Stimulated activated CD4-positive, alpha-beta T cell treated with anti-CD3 and anti-CD28 coated beads, Interleukin-4, amount 100 ng/mL, for 24 hours (primary cell): ENCODE measurements at places on chromosomes 6 and 20.

DNA sequence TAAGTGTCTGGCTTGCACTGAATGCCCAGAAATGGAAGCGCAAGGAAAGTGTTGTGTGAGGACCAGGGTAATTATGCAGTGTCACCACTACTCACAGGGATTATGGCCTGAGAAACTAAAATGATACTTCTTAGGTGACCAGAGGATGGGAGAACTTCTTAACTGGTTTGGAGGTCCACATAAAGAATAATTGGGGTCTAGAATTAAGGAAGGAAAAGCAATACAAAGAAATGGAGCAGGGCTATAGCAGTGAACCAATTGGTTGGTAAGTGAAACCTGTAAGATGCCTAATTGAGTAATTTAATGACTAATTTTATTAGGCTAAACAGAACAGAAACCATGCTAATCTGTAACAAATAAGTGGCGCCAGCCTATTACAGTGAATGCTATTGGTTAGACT, 5.3 kb downstream of the TSPYL4 start:
- DNase-seq = no peak

GRCh38 chr6:2124260-2124709, 121.1 kb downstream of the GMDS start:
- no peak for DNase-seq

DNA sequence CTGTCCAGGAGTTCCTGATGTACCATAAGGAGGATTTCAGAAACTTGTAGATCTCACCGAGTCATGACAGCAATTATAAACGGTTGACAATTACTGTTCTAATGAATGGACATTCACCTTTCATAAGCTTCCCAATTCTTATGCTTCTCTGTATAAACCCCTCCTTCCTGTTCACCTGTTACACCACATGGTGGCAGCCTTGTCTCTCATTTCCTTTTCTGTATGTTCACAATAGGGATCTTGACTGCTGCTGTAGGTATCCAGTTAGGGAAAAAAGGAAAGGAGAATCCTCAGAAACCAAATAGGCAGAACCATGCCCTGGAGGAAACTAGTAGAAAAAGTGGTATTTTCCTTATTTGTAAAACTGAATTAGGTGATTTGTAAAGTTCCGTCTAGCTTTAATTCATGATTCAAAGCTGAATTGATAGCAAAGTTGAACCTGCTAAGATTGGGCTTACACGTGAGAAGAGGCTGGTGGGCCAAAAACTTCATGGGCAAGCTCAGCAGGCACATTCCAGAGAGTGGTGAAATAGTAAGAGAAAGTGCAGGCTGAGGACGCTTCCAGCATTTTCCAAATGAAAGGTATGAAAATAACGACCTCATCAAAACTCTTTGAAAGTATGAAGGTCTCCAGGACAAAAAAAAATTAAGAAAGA, 29.0 kb upstream of the TBPL1 start:
- peak; percentile 68 for DNase-seq

GRCh38 chr20:38114353-38114791, 50.7 kb downstream of the TGM2 start:
- no peak for DNase-seq

- no peak for DNase-seq
Measured at GRCh38 chr6:139271056-139271455, 20.7 kb downstream of the TXLNB start.

GRCh38 chr20:38551056-38551626, 29.9 kb upstream of the ADIG start:
- DNase-seq = no peak

- no peak for DNase-seq
Measured at GRCh38 chr6:2750832-2751231, at the start of gene MYLK4. MYLK4 (minus strand) TSS chr6:2750922; CDS start chr6:2749294, 1,628 bp downstream.

DNA sequence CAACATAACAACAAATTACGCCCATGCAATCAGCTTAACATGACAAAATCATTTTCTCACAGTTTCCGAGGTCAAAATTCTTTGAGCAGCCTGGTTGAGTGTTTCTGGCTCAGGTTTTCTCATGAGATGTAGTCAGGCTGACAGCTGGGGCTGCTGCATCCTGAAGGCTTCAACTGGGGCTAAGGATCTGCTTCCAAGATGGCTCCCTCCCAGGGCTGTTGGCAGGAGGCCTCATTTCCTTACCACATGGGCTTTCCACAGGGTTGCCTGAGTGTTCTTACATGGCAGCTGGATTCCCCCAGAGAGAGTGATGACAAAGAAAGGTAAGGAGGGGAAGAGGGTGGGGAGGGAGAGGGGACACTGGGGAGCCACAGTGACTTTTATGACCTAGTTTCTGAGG, 63.1 kb upstream of the NNAT start:
- no peak for DNase-seq

- DNase-seq = no peak
Measured at GRCh38 chr6:119511024-119511423, 161.5 kb upstream of the MAN1A1 start.

DNA sequence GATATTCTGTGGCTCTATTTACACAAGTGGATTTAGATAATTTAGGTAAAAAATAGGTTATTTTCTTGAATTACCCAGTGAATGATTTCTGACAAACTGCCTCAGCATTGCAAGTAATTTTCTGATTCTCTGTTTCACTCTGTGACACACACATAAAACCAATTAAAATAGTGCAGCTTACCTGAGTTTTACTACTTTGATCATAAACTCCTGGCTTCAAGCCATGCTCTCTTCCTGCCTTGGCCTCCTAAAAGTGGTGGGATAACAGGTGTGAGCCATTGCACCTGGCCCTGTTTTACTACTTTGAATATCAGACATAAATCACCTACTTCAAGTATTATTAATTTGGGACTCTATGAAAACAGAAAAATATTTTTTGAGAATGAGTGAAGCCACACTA, 462.9 kb downstream of the ADGRB3 start:
- DNase-seq = no peak

GRCh38 chr6:40293460-40294185, 293.5 kb downstream of the LRFN2 start:
- no peak for DNase-seq

DNA sequence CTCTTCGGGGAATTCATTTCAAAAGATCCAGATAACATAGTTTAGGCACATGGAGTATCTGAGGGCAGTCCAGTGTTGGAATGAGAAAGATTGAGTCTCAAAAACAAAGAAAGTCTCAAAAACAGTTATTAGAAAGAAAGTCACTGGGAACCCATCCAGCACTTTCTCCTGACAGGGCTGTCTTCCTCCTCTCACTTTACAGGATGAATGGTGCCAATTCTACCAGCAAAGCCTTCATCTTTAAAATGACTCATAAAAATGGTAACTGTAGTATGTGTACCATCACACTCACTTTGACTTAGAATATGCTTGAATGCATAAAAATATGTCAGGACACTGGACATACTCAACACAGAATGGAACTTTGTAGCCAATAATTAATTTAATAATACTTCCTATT, 71.3 kb downstream of the SLC22A3 start:
- no peak for DNase-seq

DNA sequence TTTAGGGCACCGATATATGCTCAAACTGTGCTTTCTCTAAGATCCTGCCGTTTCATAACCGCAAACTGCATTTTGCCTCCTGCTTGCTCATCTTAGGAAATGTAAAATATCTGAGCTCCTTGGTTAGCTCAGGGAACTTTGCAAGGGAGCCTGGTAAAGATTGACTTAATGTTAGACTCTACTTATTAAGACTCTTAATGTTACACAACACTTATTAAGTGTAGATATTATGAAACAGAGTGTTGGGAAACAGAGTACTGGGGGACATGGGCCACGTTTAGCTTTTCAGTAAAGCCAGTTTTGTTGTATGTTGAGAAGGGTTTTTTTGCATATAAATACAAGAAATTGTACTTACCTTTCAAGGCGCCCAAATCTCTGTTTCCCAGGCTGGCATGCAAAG, 1.9 kb downstream of the LTV1 start:
- DNase-seq = no peak

GRCh38 chr20:44392776-44393607, 37.5 kb downstream of the HNF4A start:
- no peak for DNase-seq

GRCh38 chr6:106128981-106129781, 43.0 kb downstream of the PRDM1 start:
- no peak for DNase-seq

DNA sequence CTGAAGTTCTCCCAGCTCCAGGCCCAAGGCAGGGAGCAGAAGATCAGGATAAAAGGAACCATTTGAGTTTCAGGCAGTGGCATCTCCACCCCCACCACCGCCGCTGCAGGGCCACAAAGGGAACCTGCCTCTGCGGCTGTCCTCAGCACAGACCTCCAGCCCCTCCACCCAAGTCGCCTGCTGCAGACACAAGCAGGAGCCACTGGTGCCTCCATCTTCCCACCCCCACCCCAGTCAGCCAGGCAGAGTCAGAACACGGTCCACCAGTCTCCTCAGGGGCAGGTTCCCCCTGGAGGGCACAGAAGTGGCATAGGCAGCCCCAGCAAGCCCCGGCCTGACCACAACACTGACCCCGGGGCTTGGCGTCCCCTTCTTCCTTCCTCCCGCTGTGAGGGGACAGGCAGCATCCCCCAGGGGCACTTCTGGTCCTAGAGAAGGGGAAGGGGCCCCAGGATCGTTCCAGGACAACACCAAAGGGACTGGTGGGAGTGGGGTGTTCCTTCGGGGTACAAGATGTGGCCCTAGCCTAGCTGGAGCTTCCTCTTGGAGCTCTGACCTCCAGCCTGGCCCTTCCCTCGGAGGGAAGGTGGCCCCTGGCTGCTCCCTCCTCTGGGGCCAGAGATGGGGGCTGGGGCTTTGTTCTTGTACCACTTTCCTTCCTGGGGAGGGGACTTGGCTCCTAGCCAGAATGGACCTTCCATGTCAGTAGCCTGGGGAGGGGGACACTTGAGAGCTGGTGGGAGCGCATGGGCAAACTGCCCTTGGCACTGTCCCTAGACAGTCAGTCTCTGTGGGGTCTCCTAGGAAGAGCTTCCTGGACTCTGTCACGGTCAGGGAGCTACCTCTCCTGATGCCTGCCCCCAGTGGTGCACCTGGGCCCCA, 36.0 kb downstream of the YTHDF1 start:
- no peak for DNase-seq

GRCh38 chr20:63738687-63739129, 868 bp upstream of the SLC2A4RG start:
- DNase-seq = no peak

DNA sequence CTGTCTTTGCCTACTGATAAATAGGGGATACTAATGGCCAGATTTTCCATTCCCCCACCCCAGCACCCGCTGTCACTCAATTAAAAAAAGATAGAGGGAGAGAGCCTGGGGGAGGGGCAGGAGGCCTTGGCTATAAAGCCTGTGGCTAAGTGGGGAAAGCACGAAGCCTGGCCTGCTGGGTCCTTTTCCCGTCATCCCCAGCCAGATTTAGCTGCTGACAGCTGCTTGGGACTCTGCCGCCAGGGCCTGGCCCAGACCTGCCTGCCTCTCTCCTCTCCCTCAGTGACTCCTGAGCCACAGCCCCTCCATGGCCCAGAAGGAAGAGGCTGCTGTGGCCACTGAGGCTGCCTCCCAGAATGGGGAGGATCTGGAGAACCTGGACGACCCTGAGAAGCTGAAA, at the start of gene APOBEC2:
Gene APOBEC2 (plus strand): TSS at position 162 of the 400 bp plus-strand sequence. CDS start 146 bp downstream, at position 308.
- no peak for DNase-seq

GRCh38 chr6:154403788-154404187, 47.2 kb upstream of the IPCEF1 start:
- DNase-seq = no peak

GRCh38 chr6:12421596-12421995, 131.4 kb downstream of the EDN1 start:
- no peak for DNase-seq

DNA sequence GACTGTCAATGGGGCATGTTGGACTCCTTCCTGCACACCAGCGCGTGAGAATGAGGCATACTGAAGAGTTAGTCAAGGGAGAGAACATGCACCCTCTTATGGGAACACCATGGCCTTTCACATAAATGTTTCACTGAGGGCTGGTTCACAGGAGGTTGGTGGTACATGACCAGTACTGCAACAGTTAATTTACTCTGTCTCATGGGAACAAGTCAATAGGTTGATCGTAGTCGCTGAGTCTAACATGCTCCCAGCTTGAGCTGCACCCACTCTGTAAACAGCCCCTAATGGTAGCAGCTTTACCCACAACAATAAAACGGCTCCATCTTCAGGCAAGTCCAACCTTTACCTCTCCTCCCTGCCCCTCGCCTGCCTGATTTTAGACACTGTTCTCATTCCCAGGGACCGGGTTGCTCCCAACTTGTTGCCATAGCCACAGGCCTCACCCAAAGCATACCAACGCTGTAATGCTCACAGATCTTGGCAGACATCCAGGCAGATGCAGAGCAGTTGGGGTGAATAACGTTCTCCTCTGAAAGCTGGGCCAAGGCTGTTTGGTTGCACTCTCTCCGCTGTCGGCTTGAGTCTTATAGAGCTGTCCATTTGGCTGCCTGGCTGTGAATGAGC, 111.3 kb downstream of the LY86 start:
- no peak for DNase-seq
